ENCODE measurements at places on chromosomes 11 and 22. TPM values are rescaled to one million over a fixed set of nuclear protein-coding genes. Genes with fewer than 3 reads are reported as not detected.
A peak's percentile ranks its signal among the peaks of the same experiment; 100 is the strongest.

- no peak for DNase-seq
Measured at GRCh38 chr11:68678031-68678441, 6.3 kb upstream of the GAL start.

- DNase-seq: no peak
Measured at GRCh38 chr11:94725097-94725496, 43.1 kb upstream of the AMOTL1 start.

- DNase-seq: no peak
Measured at GRCh38 chr11:126583101-126583500, 227.6 kb downstream of the ST3GAL4 start.

DNA sequence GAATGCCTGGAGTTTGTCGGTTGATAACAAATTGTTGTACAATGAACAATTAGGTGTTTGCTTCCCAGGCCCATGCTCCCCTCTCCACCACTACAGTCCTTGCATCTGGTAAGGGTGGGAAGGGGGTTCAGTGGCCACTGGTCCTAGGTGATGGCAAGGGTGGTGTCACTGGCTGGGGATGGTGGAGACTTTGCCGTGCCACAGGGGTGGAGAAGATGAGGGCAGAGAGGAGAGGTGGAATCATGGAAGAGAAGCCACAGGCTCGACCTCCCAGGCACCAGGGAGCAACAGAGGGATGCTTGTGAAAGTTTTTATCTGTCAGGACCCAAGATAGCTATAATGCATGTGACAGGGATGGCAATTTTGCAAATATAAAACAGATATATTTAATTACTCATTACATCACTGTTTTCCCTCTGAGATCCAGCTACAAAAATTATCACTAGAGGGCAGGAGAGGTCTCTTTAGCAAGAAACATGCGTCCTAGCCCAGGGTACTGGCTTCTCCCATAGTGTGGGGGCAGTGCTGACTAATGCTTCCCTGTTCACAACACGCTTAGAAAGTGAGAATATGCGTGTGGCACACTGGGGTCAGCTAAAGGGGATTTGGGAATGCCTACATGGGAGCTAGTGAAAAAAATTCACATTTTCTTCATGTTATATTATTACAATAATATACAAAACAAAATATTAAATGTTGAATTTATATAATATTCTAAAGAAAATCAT, 49.0 kb upstream of the AMPD3 start:
- peak; percentile 74 for DNase-seq

- DNase-seq: no peak
Measured at GRCh38 chr11:108758458-108758857, 93.6 kb downstream of the DDX10 start.

DNA sequence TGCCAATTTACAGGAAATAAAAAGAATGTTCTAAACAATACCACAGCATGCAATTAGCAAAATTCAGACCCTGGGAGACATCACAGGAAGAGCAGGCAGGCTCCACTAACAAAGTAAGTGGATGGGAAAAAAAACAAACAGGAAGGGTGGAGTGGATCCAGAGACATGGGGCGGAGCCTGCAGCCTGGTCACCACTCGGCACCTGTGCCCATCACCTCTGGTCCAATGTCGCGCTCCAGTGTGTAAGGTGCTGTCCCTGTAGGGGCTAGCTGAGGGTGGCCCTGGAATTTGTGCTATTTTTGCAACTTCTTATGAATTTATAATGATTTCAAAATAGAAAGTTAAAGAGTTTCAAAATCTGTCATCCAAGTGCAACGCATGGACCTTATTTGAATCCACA, 11.0 kb upstream of the MOB2 start:
- no peak for DNase-seq

DNA sequence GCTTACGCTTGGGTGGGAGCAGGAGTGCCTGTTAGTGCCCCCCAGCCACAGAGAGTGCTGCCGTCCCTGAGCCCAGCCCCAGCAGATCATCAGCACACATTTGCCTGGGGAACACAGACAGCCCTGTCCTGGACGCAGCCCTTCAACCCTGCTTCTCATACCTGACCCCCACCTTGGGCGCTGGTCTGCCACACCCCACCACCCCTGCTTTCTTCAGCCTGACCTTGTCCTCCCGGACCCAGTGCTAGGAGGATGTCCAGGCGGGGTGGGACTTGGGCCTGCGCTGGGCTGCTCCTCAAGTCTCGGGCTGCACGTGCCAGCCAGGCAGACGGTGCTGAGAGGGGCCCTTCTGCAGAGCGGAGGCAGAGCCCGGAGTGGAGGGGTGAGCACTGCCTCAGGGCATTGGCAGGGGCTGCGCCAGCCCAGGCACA, 119.2 kb downstream of the KCNQ1OT1 start:
- no peak for DNase-seq

DNA sequence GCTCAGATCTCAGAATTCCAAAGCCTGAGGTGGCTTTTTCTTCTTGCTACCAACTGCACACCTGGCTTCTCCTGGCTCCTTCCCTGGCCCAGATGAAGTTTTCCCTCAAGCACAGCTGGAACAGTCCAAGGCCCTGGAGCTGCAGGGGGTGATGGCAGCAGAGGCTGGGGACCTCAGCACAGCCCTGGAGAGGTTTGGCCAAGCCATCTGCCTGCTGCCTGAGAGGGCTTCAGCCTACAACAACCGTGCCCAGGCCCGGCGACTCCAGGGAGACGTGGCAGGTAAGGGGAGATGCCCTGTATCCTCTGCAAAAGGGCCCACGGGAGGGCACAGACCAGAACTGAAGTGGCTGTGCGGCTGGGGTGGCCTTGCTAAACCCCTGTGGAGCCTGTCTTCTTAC, 1.2 kb downstream of the TTC36 start:
- DNase-seq: no peak

DNA sequence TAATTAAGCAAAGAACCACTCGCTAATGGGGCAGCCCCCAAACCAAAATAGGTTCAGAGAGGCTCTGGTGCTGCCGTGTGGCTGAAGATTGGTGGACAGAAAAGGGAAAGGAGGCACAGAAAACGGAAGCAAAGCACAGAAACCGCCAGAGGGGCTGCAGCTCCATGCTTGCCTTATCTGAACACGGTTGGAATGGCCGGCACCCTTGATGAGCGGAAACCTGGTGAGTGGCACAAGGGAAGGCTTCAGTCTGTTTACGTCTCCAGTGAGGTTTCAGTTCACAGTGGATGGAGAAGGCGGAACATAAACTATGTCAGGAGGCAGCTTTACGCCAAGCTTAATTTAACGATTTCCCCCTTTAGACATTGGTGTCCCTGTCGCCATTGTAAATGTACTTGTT, 5.2 kb upstream of the PRR33 start:
- DNase-seq: no peak

- DNase-seq: no peak
Measured at GRCh38 chr11:7581021-7581590, 67.3 kb downstream of the PPFIBP2 start.

GRCh38 chr11:46034041-46034440, 87.2 kb downstream of the PHF21A start:
- no peak for DNase-seq

- no peak for DNase-seq
Measured at GRCh38 chr11:109898592-109898991, 194.6 kb upstream of the ZC3H12C start.

DNA sequence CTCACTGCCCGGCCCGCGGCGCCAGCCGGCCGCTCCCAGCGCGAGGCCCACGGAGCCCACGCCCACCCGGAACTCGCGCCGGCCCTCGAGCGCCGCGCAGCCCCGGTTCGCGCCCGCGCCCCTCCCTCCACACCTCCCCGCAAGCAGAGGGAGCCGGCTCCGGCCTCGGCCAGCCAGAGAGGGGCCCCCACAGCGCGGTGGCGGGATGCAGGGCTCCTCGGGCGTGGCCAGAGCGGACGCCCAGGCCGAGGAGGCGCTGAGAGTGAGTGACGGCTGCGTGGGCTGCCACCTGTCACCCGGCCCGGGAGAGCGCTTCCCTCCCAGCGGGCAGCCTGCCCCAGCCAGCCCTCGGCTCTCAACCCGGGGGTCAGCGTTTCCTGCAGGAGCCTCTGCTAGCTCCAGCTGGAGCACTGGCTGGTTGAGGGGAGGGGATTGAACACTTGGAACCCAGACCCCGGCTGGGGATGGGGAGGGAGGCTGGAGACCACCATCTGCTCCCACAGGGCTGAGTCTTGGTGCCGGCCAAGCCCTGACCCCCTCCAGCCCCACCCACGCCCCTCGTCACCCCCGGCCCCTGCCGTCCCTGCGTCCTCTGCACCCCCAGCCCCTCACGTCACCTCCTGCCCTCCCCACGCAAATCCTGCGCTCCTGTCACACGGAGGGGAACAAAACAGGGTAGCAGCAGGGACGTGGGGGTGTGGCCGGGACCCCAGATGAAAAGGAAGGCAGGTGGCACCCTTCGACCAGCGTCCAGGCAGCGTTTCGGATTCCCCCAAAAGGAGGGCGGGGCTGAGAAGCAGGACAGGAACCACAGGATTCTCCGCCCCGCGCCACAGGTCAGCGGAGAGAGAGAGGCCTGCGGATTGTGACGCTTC, 157.0 kb downstream of the BRD1 start:
- DNase-seq: peak; percentile 13

GRCh38 chr22:28917747-28918549, 34.6 kb downstream of the ZNRF3 start:
- DNase-seq: peak; percentile 78

DNA sequence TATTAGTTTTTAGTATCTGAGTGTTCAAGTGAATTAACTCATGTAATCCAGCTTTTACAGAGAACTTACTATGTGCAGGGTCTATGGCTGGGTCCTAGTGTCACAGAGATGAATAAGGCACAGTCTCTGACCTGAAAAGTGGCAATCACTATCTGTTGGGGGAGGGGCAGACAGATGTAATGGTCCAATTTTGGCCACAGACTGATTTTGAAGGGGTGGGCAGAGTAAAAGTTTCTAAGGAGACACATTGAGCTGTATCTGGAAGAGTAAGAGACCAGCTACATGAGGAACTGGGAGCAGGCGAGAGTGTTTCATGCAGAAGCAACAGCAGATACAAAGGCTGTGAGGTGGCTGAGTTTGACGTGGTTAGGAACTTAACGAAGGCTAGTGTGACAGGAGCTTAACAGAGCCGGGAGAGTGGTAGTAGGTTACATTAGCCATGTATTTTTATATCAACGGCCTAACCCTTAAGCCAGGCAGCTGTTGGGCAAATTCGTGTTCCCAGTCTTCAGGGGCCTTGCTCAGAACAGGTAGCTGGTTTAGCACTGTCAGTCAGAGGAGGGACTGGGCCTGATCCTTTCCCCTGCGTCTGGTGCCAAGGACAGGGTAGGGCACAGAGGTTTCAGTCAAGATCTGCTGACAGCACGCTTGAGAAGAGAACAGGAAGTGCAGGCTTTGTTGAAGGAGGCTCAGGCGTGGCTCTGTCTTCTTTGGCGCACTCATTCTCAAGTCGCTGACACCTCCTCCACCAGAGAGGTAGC, 1.4 kb upstream of the STIM1 start:
- DNase-seq: peak; percentile 40

GRCh38 chr11:61778357-61778886, 14.0 kb downstream of the TMEM258 start:
- DNase-seq: no peak

Gene OR5A1
- polyA plus RNA-seq: 0.03 TPM

Gene KLHL35
- 3.4 TPM for polyA plus RNA-seq

Gene FAT3
- polyA plus RNA-seq: 2.0 TPM

Gene TST
- 13.2 TPM for polyA plus RNA-seq

Gene TRPM5
- not detected for polyA plus RNA-seq
